ENCODE measurements at places on chromosomes 16 and 17. TPM values are rescaled to one million over a fixed set of nuclear protein-coding genes. Genes with fewer than 3 reads are reported as not detected.

TBC1D3E gene
- not detected for total RNA-seq

BEAN1 gene
- not detected for total RNA-seq

KRTAP4-3 gene
- total RNA-seq, result not detected

PRM1 gene
- not detected for total RNA-seq

SYT17 gene
- total RNA-seq, result not detected

MT1M gene
- total RNA-seq, result not detected

PIMREG gene
- total RNA-seq, result 21.8 TPM

GDE1 gene
- total RNA-seq, result 18.9 TPM

PRKCB gene
- total RNA-seq, result 84.9 TPM

RPL38 gene
- 1,337 TPM for total RNA-seq

CAVIN1 gene
- total RNA-seq, result 1.4 TPM

IL34 gene
- not detected for total RNA-seq

EME1 gene
- total RNA-seq, result 13.2 TPM

MAP2K6 gene
- 9.2 TPM for total RNA-seq

HOXB4 gene
- total RNA-seq, result 5.2 TPM

USP7 gene
- total RNA-seq, result 161 TPM

CNEP1R1 gene
- 21.4 TPM for total RNA-seq

TBX4 gene
- total RNA-seq, result not detected

KRTAP4-4 gene
- total RNA-seq, result not detected

SDR42E2 gene
- 0.20 TPM for total RNA-seq

TBC1D3H gene
- 0.30 TPM for total RNA-seq

ENO3 gene
- total RNA-seq, result 56.2 TPM

ASPHD1 gene
- not detected for total RNA-seq

LPO gene
- not detected for total RNA-seq

MMD gene
- 34.4 TPM for total RNA-seq

SGSM2 gene
- 65.3 TPM for total RNA-seq

KRTAP4-6 gene
- total RNA-seq, result not detected

GALR2 gene
- total RNA-seq, result 0.15 TPM

FLYWCH2 gene
- 21.2 TPM for total RNA-seq

MT4 gene
- total RNA-seq, result not detected

ZG16 gene
- total RNA-seq, result not detected

TSNAXIP1 gene
- 0.35 TPM for total RNA-seq

PRR29 gene
- total RNA-seq, result 2.0 TPM

ENDOV gene
- 16.2 TPM for total RNA-seq

PITPNC1 gene
- 64.4 TPM for total RNA-seq

SYNGR3 gene
- total RNA-seq, result 2.8 TPM

IL17C gene
- total RNA-seq, result not detected

TLCD2 gene
- 0.10 TPM for total RNA-seq

TMEM106A gene
- total RNA-seq, result 15.6 TPM

OR1A1 gene
- total RNA-seq, result not detected

SLC47A2 gene
- total RNA-seq, result not detected

CES1 gene
- total RNA-seq, result 0.60 TPM

TBC1D3L gene
- total RNA-seq, result 22.8 TPM

WDR81 gene
- 47.6 TPM for total RNA-seq

NEUROD2 gene
- total RNA-seq, result not detected
